ENCODE measurements at places on chromosomes 2 and 18.

DNA sequence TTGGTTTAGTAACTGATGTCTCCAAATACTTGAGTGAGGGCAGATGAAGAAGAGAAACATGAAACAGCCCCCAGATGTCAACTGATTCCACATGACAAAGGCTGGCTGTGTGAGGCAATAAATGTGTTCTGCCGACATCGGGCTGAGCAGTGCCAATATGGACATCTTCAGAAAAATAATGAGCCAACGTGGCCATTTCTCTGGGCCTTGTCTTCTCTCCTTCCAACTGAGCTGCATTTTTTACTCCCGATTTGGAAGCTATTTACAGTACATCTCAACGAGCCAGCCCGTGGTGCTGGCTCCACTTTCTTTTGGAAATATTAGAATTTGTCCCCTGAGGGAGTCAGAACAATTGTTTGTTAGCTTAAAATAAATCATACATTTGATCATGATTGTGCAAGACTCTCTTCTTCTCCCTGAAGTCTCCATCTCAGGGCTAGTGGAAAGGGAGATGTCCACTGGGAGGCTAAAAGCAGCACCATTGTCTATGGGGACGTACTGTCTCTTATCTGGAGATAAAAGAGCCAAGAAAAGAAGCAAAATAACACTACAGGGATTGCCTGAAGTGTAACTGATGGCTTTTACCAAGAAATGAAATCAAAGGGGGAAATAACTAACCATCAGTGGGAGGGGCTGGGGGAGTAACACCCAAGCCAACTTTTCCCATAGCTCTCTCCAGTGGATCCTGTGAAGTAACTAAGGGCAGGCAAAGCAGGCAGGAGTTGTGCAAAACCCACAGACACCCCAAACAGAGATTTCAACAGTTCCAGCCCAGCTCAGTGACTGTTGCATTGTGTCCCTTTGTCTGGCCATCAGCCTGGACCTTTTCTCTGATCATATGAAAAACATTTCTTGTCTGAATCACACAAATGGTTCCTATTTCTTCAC, 114.8 kb downstream of the RDH14 start:
- no peak for DNase-seq

DNA sequence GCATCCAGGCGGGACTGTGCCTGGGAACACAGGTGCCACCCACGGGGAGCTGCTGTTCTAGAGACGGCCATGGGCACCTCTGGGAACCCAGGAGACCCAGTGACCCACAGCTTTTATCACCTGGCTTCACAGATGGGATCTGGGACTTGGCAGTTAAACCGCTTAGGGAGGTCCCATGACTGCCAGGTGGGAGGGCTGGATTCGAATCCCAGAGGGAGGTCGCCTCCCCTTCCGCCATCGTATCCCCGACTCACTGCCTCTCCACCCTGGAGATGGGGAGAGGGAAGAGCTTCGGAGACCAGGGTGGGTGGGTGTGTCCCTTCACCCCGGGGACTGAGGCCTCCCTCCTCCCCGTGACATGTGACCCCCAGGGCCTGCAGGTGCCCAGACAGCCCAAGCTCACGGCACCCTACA, 169.4 kb downstream of the RTP5 start:
- DNase-seq = no peak

- DNase-seq = no peak
Observed at GRCh38 chr2:71711133-71711855, 257.9 kb downstream of the DYSF start.

DNA sequence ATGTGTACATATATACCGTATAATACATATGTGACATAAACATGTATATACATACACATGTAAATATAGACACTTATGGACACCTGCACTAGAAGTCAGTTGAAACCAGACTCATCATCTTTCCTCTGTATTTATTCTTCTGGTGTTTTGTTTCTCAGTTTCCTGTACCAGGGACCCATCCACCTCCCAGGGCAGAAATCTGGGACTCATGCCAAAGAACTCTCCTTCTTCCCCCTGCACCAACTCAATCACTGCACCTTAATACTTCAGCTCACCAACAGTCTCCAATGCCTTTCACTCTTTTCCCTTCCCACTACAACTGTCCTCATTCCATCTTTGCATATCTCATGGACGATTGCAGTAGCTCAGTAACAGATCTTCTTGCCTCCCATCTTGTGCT, 428.0 kb downstream of the FBXO15 start:
- DNase-seq = no peak

- DNase-seq = no peak
Observed at GRCh38 chr2:70477441-70477844, 76.2 kb downstream of the TGFA start.

DNA sequence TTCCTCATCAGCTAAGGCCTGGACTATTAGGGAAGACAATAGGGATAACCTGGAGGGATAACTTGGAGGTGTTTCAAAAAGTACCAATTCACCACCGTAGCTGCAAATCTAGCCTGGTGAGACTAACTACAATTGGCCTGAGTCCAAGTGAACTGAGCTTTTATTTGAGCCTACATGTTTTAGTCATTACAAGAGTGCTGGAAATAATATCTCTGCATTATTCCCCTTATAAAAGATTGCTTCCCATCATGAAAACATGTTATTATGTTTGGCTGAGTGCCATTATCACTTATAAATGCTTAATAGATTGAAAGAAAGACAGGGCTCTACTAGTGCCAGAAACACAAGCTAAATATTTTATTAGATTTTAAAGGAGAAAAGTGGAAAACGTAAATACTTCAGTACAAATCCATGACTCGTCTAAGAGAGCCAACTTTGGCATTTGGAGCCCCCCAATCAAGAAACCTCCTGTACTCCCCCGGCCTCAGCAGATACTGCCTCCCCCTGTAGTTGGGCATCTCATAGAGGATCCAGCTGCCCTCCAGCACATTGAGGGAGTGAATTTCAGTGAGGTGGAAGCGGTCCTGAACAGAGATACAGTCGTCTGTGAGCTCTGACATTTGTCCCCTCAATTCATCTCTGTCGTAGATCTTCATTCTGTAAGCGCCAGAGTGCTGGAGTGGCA, 3.6 kb downstream of the CRYGB start:
- no peak for DNase-seq

DNA sequence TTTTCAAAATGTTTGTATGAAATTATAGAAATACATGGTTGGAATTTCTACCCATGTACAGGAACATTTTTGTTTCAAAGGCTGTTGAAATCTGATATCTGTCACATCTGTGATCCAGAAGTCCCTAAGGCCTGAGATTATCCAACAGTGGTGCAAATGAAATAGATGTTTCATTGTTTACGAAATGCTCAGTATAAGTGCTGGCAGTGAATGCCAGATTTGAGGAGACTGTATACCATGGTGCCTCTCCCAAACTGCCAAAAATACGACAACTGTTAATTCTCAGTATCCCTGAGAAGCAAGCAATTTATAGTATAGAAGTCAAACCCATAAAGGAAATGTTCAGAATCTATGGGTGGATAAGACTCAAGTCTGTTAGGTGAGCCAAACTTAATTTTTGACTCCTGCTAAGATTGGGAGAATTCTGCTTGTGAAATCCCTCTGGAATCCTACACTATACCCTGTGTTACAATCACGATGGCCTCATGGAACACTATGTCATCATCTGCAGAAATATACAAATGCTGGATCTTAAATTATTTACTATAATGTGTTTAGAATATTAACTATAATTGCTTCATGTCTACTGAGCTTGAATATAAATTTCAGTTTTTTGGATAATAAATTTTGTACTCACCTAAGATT, 71.2 kb upstream of the DOCK10 start:
- peak; percentile 60 for DNase-seq

DNA sequence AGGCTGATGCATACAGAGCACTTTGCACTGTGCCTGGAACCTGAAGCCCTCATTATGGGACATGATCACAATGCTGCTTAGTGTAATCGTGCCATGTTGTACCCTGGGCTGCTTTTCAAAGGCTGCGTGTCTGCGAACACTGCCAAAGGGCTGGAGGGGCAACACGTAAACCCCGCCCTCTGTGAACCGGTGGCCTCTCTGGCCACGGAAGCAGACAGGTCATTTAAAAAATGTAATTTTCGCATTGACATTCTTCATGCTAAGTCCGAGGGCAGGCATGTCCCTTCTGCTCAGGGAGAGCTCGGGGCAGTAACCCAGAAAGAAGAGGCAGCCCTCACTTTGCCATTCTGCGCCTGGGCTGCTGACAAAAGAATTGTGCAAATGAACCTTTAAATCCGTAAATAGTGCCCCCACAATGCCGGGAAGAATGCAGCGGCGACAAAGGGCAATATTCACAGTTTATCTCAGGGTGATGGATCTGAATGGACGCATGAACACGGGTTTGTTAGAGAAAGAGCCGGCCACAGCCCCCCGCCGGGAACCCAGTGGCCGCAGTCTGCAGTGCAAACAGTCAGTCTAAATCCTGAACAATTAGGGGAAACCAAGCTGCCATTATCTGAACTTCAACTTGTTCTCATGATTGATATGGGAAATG, 226.1 kb downstream of the MYCN start:
- no peak for DNase-seq

DNA sequence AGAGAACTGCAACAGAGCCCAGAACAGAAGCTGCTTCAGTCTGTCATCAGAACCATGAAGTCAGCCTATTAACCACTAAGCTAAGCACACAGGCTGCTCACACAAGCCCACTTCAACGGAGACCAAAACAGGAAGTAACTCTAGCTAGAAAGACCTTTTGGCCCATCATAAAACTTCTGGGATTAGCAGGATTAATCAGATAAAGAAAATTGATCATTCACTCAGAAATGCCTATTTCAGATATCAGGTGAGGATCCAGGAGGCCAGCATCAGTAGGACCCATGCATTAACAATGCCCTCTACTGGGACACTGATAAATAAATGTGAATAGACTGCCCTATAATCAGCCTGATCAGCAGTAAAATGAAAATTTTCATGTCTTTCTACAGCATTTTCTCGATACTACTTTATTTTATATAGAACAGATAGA, 101.4 kb downstream of the WDPCP start:
- no peak for DNase-seq

DNA sequence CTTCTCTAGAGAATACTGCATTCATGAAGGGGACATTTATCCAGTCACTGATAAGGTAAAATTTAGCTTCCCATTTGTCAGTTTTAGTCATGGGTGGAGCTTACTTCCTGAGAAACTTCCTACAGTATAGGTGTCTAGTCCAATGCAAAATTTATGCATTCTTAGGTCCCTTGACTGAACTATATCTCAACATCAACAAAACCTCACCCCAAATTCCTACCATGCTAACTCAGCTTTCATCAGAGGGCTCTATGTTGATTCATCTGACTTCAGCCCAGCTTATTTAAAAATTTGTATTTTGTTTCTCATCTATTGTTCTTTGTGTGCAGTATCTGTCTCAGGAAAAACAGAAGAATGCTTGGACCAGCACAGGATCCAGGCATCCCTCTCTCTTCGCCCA, 296.4 kb upstream of the ACVR2A start:
- no peak for DNase-seq

- no peak for DNase-seq
Observed at GRCh38 chr2:130363479-130363878, 7.6 kb downstream of the PTPN18 start.

- DNase-seq = no peak
Observed at GRCh38 chr2:71379086-71379485, 47.5 kb downstream of the ZNF638 start.

DNA sequence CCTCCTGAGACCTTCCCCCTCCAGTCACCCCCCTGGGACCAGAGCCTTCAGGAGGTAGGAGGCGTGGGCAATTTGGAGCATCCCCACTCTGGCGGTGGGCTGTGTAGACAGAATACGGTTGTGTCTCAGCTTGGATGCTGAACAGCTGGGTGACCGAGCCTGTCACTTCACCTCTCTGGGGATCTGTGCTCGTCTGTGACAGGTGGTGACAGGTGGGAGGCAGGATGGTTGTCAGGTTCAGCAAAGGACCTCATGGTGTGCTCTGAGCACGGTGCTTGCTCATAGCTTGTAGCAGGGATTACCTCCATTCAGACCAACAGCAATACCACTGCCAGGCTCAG, 186.5 kb upstream of the HS6ST1 start:
- peak; percentile 95 for DNase-seq

GRCh38 chr2:10900216-10901109, 11.3 kb upstream of the KCNF1 start:
- DNase-seq = no peak

GRCh38 chr2:20563833-20564232, 87.1 kb downstream of the HS1BP3 start:
- no peak for DNase-seq

- DNase-seq = no peak
Observed at GRCh38 chr2:50408053-50408452, 623.9 kb downstream of the NRXN1 start.

DNA sequence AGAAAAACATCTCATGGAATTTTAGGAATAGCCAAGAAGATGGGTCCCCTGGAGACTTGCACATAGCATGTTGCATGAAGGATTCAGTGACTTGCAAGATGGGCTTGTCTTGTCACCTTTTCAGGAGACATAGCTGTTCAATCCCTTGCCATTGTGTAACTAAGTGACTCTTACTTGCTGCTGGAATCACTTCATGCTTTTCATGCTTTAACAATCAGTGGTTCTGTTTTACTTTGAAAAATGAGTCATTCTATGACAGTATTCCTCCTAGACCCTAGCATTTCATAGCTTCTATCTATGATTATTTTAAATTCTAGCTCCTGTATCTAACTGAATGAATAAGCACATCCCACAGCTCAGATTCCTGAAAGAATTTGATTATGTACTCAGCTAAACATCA, 2.8 kb downstream of the KYNU start:
- DNase-seq = no peak

- no peak for DNase-seq
Observed at GRCh38 chr2:241860184-241861078, 1.7 kb upstream of the PDCD1 start.

GRCh38 chr2:202871300-202872141, at the start of gene ICA1L:
Gene ICA1L, minus strand, starts transcription at chr2:202871766. Its CDS starts 42,757 bp downstream, at chr2:202829009.
- peak; percentile 45 for DNase-seq

GRCh38 chr2:188291617-188292347, at the start of gene GULP1:
Gene GULP1, plus strand, starts transcription at chr2:188291874. Its CDS starts 185,829 bp downstream, at chr2:188477703.
- peak; percentile 33 for DNase-seq

DNA sequence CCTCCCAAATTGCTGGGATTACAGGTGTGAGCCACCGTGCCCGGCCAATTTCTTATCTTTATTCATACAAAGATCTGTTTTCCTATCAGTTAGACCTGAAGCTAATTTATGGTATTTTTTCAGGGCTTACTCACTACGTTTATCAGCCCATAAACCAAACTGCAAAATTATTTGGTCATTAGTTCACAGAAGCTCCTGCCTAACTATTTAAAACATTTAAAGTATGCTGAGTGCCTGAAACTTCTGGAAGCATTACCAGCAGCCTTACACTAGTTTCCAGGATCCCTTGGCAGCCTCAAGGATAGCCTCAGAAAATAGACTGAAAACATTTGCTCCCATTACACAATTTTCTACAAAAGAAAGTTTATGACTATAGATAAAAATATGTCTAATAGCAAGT, 68.8 kb downstream of the GALNT13 start:
- no peak for DNase-seq

DNA sequence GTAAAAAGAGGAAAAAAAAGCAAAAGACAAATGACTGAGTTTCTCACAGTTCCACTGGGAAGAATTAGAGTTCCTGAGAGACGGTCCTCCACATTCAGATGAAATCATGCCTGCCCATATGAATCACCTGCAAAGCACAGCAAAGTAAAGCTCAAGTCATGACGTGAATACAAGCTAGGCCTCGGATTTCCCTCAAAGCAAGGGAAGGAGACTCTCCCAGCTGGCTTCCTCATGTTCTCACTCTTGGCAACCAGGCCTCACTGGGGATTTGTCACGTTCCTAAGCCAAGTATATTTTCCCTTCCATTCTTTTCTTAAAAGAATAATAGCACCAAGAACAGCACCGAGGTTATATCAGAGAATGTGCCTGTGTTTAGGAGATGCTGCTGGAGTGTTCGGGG, 47.0 kb downstream of the CYP27C1 start:
- DNase-seq = no peak
